ENCODE measurements at places on chromosomes 1 and 21.

DNA sequence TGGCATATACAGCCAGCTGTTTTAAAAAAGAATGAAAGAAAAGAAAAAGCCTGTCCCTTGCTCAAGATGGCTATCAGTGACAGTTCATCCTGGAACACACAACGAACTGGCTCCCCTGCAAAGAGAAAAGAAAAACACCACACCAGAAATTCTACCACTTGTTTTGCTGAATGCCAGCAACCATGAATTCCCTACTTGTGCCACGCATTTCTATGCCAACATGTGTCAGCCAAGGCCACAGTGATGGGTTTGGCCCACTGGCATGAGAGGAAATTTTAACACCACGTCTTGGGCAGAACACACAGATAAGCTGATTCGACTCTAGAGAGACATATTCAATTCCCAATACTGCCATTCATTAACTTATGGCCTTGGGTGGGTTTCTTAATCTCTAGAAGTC, 64.0 kb downstream of the CAPZB start:
- no peak for DNase-seq

- DNase-seq: no peak
Measured at GRCh38 chr1:153434746-153435455, 18.6 kb downstream of the S100A7A start.

- DNase-seq: no peak
Measured at GRCh38 chr1:208923946-208924720, 659.4 kb upstream of the CAMK1G start.

GRCh38 chr1:156958247-156958714, 37.8 kb downstream of the LRRC71 start:
- DNase-seq: no peak

- DNase-seq: no peak
Measured at GRCh38 chr1:219495737-219496408, 117.0 kb downstream of the ZC3H11B start.

DNA sequence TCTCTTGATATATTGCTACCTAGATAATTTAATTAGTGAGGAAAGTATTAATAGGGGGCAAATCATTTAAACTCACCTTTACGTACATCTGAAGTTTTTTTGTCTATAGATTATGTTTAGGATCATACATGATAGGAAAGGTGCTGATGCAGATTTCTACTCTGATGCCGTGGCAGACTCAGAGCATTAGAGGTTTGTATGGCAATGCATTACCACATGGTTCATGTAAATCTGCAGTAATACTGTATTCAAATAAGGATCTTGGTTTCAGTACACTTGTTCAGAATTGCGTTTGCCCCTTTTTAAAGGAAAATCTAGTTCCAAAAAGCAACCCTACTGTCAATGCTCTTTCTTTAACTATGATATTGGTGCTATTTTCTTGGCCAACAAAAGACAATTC, 288.3 kb downstream of the PTPRC start:
- DNase-seq: no peak

GRCh38 chr1:11647333-11647732, 6.9 kb downstream of the FBXO2 start:
- no peak for DNase-seq

DNA sequence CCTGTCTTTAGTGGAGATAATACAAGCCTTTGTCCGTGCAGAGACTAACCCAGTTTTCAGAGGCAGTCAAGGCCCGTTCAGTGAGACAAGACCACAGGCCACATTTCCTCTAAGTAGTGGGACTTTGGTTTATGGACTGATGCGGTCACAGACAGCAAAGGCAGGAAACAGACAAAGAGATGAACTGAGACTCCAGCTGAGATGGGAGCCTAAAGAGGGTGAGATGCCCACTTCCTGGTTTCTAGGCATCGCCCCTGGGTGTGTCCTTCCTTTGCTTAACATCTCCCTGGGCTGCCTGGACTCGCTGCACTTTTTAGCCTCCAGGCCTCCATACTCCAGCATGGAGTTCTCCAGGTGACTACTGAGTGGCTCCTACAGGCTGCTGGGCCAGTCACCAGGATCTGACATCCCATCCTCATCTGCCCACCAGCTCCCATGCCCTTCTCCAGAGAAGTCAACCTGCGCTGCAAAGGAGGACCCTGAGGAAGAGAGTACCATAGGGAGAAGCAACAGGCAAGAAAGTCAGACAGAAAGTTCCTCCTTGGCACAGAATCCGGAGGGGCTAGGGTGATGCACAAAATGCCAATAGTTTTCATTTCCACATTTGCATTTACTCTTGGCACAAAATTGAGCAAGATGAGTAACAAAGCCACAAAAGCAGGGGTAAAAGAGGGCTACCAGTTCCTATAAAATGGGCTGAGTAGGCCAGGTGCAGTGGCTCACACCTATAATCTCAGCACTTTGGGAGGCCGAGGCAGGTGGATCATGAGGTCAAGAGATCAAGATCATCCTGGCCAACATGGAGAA, 15.1 kb downstream of the THEMIS2 start:
- peak; percentile 76 for DNase-seq

Data from CD4-positive, alpha-beta T cell treated with Interleukin-21 for 1 hour (primary cell).